ENCODE measurements at places on chromosomes 6 and 20.
A peak's percentile ranks its signal among the peaks of the same experiment; 100 is the strongest.

- DNase-seq, result no peak
Observed at GRCh38 chr6:5248302-5249098, 12.2 kb downstream of the LYRM4 start.

DNA sequence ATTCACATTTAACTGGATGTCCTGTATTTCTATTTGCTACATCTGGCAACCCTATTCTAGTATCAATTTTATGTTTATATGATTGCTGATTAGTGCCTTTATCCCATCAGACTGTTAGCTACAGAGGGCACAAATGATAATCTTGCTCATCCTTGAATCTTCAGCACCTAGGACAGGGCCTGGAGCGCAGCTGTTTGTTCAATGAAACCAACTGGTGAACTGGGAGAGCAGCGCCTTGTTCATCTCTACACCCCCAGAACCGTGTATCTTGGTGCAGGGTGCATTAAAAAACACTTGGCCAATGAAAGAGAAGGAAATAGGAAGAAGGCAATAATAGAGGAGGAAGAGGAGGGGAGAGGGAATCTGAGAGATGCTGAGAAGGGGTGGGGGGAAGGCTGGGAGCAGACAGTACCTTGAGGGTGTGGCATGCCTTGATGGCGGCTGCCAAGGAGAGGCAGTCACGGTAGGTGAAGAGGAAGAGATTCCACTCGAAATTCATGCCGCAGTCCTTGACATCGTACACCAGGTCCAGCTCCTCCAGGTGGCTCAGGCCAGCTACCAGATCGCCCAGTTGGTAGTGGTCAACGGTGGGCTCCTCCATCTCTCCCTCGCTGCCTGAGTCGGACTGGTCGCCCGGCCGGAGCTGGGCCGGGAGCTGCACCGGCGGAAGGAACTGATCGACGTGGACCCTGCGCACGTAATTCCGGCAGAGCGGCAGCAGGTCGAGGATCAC, 15.5 kb downstream of the TMEM151B start:
- no peak for DNase-seq

- no peak for DNase-seq
Observed at GRCh38 chr6:33692760-33693158, 18.7 kb downstream of the UQCC2 start.

- no peak for DNase-seq
Observed at GRCh38 chr6:8057793-8058192, 6.4 kb downstream of the BLOC1S5 start.

- no peak for DNase-seq
Observed at GRCh38 chr6:5622276-5623005, 361.1 kb downstream of the FARS2 start.

DNA sequence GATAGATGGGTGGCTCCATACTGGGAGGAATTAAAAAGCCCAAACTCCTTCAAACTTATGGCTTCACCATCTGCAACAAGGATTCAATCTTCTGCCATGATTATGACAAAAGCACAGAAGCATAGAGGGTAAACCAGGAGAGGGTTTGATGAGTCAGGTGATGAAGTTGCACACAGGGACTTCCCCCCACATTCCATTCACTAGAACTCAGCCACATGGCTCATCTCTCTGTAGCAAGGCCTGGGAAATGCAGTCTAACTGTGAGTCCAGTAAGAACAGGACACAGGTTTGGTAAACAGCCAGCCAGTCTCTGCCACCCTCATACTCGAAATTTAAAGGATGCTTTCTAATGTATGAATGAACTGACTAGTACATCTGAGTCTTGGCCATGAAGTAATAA, 142.9 kb downstream of the HIVEP2 start:
- DNase-seq, result peak; percentile 31

- no peak for DNase-seq
Observed at GRCh38 chr6:155084431-155085123, 89.5 kb downstream of the TIAM2 start.

Data from LoVo (cell line).